ENCODE measurements at places on chromosomes 5 and 9. TPM values are rescaled to one million over a fixed set of nuclear protein-coding genes. Genes with fewer than 3 reads are reported as not detected.

The PALM2AKAP2 gene
- total RNA-seq = 0.98 TPM

DNA sequence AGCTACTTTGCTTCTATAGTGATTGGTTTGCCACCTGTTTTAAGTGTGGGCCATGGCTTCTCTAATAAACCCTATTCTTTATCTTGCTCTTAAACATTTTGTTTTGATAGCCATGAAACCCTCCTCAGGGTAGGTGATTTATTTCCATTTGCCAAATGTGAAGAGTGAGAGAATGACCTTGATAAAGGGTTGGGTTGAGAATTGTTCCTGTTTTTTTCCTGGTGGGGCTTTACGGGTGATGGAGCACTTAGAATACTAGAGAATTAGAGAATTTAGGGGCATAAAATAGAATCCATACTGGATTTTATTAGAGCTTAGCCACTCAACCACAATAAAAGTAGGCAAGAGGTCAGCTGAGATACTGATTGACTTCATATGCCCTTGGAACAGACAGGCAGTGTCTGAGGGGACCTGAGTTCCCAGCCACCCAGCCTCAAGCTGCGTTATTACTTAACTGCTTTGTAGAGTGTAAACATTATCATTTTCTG lies 68.9 kb downstream of the COMMD10 start:
- DNase-seq = no peak

The BTF3 gene
- 537 TPM for total RNA-seq

DNA sequence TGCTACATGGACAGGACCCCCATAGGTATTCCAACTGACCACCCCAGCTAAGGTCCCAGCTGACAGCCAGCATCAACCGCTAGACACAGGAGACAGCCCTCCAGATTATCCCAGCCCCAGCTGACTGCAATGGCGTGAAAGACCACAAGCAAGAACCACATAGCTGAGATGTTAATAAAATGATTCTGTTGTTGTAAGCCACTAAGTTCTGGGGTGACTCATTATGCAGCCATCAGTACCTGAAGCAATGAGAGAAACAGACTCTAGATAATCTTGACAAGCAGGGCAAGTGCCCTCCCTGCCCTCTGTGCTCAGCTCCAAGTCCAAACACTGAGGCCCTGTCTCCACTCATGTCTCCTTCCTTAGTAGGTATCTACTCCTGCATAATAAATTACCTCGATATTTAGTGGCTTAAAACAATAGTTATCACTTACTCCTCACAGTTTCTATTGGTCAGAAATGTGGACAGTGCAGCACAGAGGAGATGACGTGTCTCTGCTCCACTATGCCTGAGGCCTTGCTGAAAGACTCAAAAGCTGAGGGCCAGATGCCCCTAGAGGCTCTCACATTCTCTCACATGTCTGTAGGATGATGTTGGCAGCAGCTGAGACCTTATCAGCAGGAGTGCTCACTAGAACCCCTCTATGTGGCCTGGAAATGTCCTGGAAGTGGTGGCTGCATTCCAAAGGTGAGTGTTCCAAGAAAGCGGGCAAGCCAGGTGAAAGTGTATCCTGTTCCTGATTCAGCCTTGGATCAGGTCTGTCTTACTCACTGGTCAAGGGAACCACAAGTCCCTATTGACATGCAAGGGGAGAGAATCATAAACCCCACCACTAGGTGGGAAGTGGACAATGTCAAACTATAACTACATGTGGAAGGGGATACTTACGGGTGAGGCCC lies 2.5 kb downstream of the MGAT1 start:
- DNase-seq = no peak

The PCDHGB2 gene
- total RNA-seq = 1.7 TPM

The C9 gene
- total RNA-seq = not detected

The SLC6A7 gene
- total RNA-seq = 13.2 TPM

The PCAT7 gene
- 3.4 TPM for total RNA-seq

The PRRC1 gene
- 77.7 TPM for total RNA-seq

DNA sequence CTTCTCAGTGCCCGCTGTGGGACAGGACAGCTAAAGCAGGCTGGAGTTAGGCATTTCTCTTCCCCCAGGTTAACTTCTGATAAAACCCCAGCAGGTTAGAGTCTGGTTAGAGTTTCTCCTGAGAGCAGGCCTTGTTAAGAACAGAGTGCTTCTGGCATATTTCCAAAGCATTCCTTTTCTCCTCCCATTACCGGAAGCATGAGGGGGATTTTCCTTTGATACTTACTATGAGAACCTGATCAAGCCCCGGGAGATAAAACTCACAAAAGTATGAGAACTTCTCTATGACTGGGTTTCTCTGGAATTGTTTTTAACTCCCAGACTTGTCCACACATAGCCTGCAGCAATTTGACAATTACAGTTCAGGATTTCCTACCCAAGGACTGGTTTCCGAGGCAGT lies 77.4 kb upstream of the MAST4 start:
- no peak for DNase-seq

DNA sequence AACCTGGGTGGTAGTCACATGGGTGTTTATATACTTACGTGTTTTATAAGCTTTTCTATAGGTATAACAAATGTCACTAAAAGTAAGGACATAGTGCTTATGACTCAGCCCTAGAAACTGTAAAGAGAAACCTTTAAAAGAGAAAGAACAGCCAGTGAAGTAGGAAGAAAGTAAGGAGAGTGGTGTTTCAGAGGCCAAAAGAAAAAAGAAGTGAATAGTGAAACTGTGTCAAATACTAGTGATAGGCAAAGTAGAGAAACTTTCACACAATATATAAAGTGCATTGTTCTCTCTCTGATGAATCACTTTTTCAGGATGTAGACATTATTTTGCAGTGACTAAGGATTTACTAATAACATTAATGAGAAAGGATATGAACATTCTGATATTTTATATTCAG lies 74.2 kb upstream of the SUSD1 start:
- DNase-seq = no peak

DNA sequence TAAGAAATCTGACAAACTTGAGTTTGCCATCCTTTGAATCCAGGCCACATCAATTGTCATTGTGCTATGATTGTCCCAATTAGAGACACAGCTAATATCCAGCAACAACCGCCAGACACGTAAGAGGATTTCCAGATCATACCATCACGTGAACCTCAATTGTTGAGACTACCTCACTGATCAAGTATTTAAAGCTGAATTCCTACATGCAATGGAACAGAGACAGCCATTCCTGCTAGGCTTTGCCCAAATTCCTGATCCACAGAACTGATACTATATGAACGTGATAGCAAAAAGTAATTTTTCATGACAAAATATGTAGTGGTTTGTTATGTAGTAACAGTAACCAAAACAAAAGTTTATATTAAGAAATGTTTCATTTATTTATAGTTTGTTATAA lies 657.7 kb downstream of the PRR16 start:
- DNase-seq = no peak

The PAX5 gene
- 0.59 TPM for total RNA-seq

DNA sequence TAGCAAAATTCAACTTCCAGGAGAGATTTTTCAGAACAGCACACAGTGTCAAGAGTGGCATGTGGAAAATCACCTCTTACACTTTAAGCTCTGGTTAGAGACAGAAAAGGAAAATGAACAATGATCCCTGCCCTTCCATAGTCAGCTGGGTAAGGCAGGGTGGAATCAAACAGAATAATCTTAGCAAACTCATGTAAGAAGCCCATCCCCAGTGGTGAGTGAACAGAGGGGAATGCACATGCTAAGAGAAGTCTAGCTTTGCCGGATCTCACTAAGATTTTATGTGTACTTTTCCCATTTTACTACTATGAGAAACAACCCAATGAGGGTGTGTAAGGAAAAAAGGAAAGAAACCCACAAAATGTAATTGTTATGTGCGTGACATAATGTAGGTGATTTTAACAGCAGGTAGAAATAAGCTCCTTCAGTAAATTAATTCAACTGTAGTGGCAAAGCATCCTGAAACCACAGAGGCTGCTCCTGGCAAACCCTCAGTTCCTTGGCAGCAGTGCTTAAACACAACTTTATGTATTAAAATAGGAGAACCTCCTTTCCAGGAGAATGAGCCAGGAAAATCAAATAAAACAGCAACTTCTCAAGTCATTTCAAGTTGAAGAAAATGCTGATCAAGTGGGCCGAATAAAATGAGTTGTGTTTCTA lies 366.0 kb upstream of the TRPC7 start:
- no peak for DNase-seq

The HK3 gene
- total RNA-seq = 4.4 TPM

DNA sequence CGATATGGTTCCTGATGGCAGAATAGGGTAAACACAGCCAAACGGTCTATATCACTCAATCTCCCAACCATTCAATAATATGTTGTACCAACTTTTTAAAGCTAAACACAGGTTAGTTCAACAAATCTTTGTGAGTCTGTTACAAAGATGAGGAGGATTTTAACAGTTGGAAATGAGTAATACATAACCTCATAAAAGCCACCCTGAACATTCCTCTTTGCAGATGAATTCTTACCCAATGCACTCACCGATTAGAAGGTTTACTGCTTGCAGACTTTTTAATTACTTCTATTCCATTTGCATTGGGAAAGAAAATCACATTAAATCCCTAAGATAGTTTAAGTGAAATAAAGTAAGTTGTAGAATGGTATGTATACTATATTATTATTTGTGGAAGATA lies 23.3 kb upstream of the TRMT10B start:
- DNase-seq = no peak

DNA sequence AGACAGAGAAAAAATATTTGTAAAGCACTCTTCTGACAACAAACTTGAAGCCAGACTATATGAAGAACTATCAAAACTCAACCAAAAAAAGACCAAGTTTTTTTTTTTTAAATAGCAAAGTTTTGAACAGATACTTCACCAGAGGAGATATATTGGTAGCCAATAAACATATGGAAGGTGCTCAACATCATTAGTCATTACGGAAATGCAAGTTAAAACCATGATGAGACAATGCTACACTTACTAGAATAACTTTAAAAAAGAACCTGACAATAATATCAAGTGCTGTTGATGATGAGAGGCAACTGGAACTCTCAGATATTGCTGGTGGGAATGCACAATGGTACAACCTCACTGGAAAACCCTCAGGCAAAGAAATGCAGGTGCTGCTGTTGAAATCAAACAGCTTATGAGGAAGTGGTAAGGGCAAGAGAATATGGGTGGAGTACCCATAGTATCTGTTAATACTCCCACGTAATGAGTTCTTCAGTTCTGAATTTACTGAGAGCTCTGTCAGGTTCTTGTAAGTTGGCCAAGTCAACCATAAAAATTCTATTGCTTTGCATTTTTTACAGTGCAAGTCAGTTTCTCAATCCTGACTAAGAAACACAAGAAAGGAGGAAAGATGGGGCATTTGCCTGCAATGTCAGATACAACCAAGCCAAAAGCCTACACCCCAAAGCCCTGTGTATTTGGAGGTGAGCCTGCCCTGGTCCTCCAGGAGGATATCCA lies 87.3 kb upstream of the GNAQ start:
- no peak for DNase-seq

The TRIM36 gene
- total RNA-seq = 39.8 TPM

The NEUROG1 gene
- total RNA-seq = not detected

GRCh38 chr9:133953976-133954709 lies 38.0 kb downstream of the VAV2 start:
- no peak for DNase-seq

DNA sequence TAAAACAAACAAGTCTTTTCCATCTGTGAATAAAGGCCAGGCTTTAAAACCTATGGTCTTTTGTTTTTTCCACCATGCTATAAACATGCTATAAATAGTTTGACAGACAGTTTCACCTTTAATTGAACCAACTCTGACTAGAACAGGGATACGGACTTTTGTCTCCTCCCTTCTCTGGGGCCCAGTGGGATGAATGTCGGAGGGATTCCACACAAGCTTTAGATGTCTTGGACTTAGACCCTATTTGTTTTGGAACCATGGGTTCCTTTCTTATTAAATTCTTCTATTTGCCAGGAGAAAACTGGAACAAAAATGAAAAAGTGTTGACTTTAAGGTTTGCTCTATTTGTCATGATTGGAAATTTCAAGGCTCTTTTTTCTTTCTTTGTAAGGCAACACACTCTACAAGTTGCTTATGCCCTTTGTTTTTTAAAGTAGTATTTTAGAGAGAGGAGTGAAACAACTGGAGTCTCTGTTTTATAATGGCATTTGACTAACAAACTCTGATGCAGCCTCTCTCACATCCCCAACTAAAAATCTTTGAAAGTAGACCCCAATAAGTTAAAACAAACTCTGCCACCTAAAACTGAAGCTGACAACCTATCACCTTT lies 145.3 kb downstream of the MLLT3 start:
- no peak for DNase-seq

- no peak for DNase-seq
These were observed 1226.8 kb upstream of the NUDT12 start for GRCh38 chr5:104789366-104789765.

- no peak for DNase-seq
These were observed 131.8 kb downstream of the EFNA5 start for GRCh38 chr5:107538805-107539445.

- no peak for DNase-seq
These were observed 343.4 kb upstream of the CDH6 start for GRCh38 chr5:30849931-30850710.

The TPD52L3 gene
- total RNA-seq = not detected

GRCh38 chr5:165309446-165309845 lies 1804.0 kb downstream of the MAT2B start:
- DNase-seq = no peak

The LPAR1 gene
- 28.0 TPM for total RNA-seq

The WNK2 gene
- total RNA-seq = 161 TPM

The PFN3 gene
- total RNA-seq = not detected

The DND1 gene
- 1.0 TPM for total RNA-seq

The S100Z gene
- not detected for total RNA-seq

DNA sequence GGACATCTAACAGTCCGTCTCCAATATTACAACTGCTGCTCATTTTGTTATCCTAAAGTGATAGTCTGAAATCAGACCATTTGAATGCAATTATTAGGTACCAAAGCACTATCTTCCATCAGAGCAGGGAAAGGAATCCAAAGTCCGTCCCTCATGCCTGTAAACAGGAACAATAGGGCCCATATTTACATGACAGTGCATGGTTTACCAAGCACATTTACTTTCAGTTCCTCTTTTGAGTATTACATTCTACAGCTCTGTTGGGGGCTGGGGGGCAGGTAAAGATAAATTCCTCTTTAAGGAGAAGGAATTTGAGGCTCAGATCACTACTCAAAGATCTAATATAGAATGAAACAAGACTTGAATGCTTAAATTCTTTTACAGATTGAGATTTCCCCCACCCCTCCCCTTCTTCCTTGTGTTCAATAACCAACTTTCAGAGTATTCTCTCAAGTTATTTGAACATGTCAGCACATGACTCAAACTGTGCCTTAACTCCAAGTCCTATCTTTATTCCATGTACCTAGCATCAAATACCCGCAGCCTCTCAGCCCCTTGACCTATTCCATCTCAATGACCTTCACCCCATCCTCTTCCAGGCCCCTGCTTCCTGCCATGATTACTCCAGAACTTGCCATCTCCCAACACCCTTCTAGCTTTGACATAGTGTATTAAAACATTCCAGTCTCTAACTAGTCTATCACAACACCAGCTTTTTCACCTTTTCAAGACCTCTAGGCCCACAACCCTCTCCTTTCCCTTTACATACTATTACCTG lies 71.0 kb downstream of the BRINP1 start:
- DNase-seq = no peak

GRCh38 chr5:139776861-139777260 lies 18.7 kb upstream of the PSD2 start:
- no peak for DNase-seq

- DNase-seq = no peak
These were observed 14.2 kb upstream of the KIF27 start for GRCh38 chr9:83935276-83935935.
